ENCODE measurements at places on chromosomes 16 and 17. TPM values are rescaled to one million over a fixed set of nuclear protein-coding genes. Genes with fewer than 3 reads are reported as not detected.

Gene TNFRSF17
- total RNA-seq: not detected

Gene ADORA2B
- 15.3 TPM for total RNA-seq

Gene PLCG2
- 4.3 TPM for total RNA-seq

Gene PPY
- not detected for total RNA-seq

Gene CPNE7
- total RNA-seq: 59.4 TPM

Gene TMEM235
- total RNA-seq: not detected

Gene TSPAN10
- total RNA-seq: 4.4 TPM

Gene SIRT7
- total RNA-seq: 39.8 TPM

Gene TEX19
- 0.31 TPM for total RNA-seq

Gene SLFN14
- total RNA-seq: not detected

Gene ABCC6
- total RNA-seq: 0.96 TPM

Gene PLLP
- 1.6 TPM for total RNA-seq

Gene ASPA
- not detected for total RNA-seq

Gene LGALS9C
- total RNA-seq: not detected

Gene GNAO1
- total RNA-seq: 0.62 TPM

Gene EVPLL
- not detected for total RNA-seq

Gene HS3ST3A1
- 0.34 TPM for total RNA-seq

Gene ST3GAL2
- total RNA-seq: 26.2 TPM

Gene CNGB1
- total RNA-seq: 0.08 TPM

Gene ANKS4B
- 0.14 TPM for total RNA-seq

Gene CD68
- total RNA-seq: 37.0 TPM

Gene TADA2A
- 13.6 TPM for total RNA-seq

Gene C16orf96
- total RNA-seq: not detected

Gene ALDOA
- 1,933 TPM for total RNA-seq

Gene ARHGDIG
- 2.9 TPM for total RNA-seq

Gene RRAD
- 10.9 TPM for total RNA-seq

Gene SNAI3
- total RNA-seq: 0.26 TPM

Gene MPG
- total RNA-seq: 58.1 TPM

Gene TBX6
- 0.20 TPM for total RNA-seq

Gene PPP1R27
- total RNA-seq: 0.22 TPM

Gene HCRT
- total RNA-seq: not detected

Gene SRCIN1
- 2.8 TPM for total RNA-seq

Gene SEZ6L2
- total RNA-seq: 24.4 TPM

Gene EMC6
- total RNA-seq: 149 TPM

Gene NKD1
- total RNA-seq: 0.30 TPM

Gene C17orf78
- not detected for total RNA-seq

Gene KRTAP9-2
- total RNA-seq: not detected

Gene CDH15
- total RNA-seq: 0.19 TPM

Gene CCL5
- total RNA-seq: 2.0 TPM

Gene KRT24
- total RNA-seq: not detected

Gene CCL18
- total RNA-seq: not detected
